ENCODE measurements at places on chromosomes 4 and X.
A peak's percentile ranks its signal among the peaks of the same experiment; 100 is the strongest.

DNA sequence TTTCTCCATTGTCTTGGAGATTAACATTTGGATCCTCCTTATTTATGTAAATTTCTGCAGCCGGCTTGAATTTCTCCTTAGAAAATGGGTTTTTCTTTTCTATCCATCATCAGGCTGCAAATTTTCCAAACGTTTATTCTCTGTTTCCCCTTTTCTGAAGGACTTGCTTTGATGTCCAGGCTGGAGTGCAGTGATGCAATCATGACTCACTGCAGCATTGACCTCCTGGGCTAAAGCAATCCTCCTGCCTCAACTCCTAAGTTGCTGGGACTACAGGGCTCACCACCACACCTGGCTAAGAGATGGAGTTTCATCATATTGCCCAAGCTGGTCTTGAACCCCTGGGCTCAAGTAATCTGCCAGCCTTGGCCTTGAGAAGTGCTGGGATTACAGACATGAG, 144.0 kb upstream of the ZXDB start:
- no peak for DNase-seq

DNA sequence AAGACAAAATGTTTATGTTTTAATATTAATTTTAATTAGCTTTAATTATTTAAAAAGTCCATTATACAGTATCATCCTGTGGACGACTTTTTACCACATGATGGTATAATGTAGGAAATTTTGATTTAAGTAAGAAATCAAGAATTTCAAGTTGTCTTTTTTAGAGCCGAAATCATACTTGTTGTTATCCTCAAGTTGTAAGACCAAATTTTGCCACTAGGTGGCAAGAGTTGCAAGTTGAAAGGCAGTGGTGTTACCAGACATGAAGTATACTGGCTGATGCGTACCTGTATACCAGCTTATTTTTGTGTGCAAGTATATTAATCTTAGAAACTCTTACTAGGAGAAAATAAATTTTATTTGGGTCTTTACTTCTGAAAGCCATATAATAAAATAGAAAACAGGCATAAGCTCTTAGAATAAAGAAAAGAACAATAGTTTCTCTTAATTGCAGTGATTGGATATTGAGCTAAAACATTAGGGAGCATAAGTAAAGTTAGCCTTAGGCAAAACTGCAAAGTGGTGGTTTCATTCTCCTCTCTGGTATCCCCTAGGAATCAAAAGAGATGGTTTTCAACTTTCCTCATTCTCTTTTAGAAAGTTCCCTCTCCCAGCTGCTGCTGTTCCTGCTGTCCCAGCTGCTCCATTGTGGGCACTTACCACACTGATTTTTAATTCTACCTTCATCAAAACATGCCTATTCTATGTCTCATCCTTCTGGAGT, 118.0 kb upstream of the WDFY3 start:
- DNase-seq: peak; percentile 64

- DNase-seq: no peak
Measured at GRCh38 chr4:144338148-144338547, 197.6 kb upstream of the GYPA start.

DNA sequence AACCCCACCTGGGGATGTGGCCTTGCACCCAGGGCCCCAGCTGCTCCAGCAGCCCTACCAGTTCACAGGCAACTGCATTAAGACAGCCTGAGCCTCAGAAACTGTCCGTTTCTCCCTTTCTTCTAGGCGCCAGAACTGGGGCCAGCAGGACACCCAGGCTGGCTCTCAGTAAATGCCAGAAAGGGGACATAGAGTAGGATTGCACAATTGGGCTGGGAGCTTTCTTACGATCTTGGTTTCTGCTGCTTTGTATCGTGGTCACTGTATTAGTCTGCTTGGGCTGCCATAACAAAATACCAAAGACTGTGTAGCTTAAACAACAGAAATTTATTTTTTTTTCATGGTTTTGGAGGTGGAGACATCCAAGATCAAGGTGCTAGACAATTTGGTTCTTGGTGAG, 48.4 kb downstream of the NALF2 start:
- no peak for DNase-seq

GRCh38 chr4:44487341-44487740, 38.7 kb upstream of the KCTD8 start:
- no peak for DNase-seq

- DNase-seq: no peak
Measured at GRCh38 chrX:18833071-18833731, 125.8 kb downstream of the PPEF1 start.

DNA sequence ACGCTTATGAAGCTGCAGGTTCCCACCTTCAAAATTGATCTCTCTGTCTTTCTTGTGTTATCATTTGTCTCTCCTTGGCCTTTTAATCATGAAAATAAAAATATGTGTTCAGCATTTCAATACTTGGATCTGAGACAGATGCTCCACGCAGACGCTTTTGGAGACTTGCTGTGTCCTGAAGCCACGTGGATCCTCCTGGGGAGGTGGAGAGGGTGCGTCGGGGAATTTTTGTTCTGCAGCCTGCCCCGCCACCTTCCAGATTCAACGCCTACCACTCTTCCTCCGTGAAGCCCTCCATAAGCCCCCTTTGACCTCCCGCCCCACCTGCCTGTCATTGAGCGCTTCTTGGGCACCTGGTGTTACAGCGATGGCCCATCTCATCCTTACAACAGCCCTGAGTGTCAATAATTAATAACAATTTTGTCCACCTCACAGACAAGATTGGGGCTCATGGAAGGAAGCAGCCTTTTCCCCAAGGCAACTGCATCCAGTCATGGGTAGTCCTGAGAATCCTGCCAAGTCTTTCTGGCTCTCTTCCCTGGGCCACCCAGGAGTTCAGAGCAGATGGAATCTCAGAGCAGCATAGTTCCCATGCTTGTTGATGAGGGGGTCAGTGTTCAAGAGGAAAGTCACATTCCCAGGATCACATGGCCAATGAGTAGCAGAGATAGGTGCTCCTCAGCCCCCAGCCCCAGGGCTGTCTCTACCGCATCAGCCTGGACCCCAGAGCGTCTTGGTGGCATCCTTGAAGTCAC, 172.6 kb upstream of the PSAPL1 start:
- no peak for DNase-seq

DNA sequence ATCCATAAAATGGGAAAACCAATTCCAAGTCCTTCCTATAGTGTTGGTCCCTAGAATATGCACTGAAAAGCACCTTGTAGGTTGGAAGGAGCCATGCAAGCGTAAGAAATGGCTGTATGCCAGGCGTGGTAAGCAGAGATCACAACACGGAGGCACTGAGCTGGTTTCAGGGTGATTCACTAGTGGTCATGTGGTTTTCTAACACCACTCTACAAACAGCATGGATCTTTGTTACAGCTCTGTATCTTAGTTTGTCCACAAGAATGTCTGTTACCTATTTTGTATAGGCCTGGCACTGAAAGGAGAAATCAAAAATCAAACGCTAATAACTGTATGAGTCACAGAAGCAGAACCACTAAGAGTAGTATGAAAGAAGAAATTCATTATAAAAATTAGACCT, 71.9 kb downstream of the MAGEB17 start:
- peak; percentile 83 for DNase-seq
